ENCODE measurements at places on chromosomes 3 and 15.

DNA sequence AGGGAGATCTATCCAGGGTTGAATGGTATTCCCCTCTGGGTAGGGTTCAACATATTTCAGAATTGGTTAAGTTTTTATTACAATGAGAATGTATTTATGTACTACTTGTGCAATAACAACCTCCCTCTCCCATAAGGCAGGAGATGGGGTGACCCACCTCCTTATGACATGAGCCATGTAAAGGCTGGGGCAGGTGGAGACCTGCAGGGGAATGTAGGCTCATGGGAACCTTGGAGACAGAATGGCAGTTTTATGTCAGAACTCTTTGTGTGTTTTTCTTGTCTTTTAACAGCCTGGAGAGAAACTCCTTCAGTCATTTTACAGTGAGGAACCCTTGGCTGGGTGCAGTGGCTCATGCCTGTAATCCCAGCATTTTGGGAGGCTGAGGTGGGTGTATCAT lies 24.6 kb upstream of the INSYN1 start:
- no peak for DNase-seq

GRCh38 chr3:17798000-17798399 lies 55.6 kb upstream of the TBC1D5 start:
- DNase-seq, result no peak

- DNase-seq, result no peak
Measured at GRCh38 chr15:101492766-101493692, 3.5 kb upstream of the PCSK6 start.

- DNase-seq, result no peak
Measured at GRCh38 chr3:16480861-16481545, 32.5 kb downstream of the RFTN1 start.

- no peak for DNase-seq
Measured at GRCh38 chr15:45307230-45307924, 55.3 kb downstream of the SLC28A2 start.

DNA sequence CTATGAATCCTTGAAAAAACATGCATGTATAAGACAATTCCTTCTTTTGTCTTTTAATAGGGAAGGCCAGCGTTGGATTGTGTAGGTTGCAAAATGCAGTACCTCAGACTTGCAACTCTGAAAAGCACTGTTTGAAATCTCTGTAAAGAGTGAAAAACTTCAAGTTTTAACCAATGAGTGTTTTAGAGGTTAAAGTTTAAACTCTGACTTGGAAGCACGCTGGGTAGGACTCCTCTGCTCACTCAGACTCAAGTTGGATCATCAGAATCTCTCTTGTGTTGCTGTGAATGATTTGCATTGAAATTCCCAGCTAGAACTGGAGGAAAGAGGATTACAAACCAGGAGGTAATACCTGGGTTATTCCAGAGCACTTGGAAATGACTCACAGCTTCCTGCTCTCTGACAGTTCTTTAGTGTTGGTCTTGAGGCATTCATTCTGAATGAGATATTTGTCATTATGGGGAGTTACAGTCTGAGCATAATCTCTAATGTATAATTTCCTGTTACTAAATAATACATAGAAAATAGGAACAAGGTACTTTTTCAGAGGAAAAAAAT lies 49.1 kb downstream of the PLS1 start:
- no peak for DNase-seq

- DNase-seq, result no peak
Measured at GRCh38 chr15:77507911-77508310, 87.2 kb downstream of the HMG20A start.

DNA sequence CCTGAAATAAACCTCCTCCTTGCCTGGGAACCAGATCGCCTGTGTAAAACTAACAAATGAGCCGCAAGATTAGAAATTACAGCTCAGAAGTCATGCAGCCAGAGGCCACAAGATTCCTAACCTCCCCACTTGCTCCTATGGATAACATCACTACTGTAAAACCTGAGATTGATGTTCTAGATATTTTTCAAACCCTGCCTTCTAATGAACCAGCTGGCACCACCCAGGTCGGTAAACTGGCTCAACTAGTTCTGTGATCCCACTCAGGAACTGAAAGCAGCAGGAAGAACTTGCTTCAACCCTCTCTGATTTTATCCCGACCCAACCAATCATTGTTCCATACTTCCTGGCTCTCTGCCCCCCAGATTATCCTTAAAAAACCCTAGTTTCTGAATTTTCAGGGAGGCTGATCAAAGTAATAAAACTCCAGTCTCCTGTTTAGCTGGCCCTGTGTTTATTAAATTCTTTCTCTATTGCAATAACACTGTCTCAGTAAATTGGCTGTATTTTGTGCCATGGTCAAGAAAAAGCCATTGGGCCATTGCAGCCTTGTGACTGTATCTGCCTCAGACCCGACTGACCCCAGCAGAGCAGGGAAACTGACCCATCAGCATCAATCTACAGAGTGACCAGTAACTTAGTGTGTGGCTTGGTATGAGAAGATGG lies 98.9 kb downstream of the RPLP1 start:
- DNase-seq, result no peak

GRCh38 chr3:124492824-124493223 lies 237.4 kb upstream of the UMPS start:
- DNase-seq, result no peak

- DNase-seq, result no peak
Measured at GRCh38 chr3:188343894-188344293, 189.9 kb downstream of the LPP start.

- DNase-seq, result no peak
Measured at GRCh38 chr3:126746395-126747177, 42.5 kb downstream of the CHCHD6 start.
